Fibroblast of skin of right quadriceps (primary cell): ENCODE measurements at places on chromosomes 1 and 21.

DNA sequence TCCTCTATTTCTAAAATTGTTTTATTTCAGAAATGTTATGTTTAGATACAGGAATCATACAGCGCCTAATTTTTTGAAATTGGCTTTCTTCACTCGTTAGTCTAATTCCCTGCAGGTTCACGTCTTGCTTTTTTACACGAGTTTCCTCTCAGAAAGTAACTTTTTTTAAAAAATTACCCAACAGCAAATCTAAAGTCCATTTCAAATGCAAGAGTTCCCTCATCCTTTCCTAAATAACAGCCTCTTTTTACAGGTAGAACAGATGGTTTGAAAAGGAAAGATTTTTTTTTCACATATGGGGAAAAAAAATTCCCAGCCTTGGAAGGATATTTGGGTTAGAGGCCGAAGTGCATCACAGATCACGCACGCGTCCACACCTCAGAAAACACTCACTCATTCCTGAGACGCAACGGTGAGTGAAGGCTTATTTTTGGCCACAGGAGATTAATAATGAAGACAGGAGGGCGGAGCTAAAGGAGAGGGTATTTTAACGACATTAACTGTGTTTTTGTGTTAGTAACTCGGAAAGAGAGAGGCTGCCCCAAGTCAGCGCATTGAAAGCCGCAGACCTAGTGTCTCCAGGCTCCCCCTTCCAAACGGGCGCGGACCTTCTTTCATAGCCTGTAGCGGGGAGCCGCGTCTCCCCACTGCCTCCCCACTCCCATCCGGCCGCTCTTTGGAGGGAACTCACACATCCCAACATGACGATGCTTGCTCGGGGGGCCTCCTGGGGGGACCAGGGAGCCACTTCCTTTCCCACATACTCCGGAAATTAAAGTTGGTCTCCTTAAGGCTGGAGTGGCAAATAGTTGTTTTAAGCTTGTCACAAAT is 969 bp upstream of the RIPK4 start:
- DNase-seq = peak; percentile 46

DNA sequence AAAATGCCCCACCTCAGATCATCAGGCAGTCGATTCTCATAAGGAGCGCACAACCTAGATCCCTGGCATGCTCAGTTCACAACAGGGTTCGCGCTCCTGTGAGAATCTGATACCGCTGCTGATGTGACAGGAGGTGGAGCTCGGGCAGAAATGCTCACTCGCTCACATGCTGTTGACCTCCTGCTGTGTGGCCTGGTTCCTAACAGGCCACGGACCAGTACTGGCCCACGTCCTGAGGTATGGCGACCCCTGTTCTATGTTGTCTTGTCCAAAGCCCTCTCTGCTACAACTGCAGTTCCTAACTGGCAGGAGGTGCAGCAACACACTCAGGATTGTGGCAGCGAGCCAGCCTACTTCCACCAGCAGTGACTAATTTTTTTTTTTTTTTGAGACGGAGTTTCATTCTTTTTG is 70.6 kb downstream of the CLSTN1 start:
- peak; percentile 79 for DNase-seq

- DNase-seq = peak; percentile 65
Observed at GRCh38 chr1:44294588-44295007, 60.5 kb downstream of the ERI3 start.

DNA sequence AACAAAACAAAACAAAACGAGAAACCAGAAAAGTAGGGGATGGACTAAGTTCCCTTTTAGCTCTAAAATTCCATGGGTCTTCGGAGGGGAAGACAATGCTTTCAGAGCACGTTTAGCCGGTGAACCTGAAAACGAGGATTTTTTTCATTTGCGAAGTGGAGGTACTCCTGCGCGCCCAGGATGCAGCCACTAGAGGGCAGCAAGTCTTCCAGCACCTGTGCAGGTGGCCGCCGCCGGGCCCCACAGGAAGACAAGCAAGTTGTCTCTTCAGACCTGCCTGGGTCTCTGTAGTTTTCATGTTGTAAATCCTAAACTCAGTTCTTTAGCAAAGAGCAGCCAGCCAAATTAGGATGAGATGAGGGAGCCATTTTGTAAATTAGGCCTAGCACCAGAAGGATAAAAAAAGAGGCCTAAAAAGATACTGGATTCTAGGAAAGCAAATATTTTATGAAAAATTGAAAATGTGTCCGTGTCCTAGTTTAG is 17.7 kb upstream of the SNX27 start:
- DNase-seq = peak; percentile 22

- no peak for DNase-seq
Observed at GRCh38 chr1:183223467-183223866, 37.4 kb downstream of the LAMC2 start.

DNA sequence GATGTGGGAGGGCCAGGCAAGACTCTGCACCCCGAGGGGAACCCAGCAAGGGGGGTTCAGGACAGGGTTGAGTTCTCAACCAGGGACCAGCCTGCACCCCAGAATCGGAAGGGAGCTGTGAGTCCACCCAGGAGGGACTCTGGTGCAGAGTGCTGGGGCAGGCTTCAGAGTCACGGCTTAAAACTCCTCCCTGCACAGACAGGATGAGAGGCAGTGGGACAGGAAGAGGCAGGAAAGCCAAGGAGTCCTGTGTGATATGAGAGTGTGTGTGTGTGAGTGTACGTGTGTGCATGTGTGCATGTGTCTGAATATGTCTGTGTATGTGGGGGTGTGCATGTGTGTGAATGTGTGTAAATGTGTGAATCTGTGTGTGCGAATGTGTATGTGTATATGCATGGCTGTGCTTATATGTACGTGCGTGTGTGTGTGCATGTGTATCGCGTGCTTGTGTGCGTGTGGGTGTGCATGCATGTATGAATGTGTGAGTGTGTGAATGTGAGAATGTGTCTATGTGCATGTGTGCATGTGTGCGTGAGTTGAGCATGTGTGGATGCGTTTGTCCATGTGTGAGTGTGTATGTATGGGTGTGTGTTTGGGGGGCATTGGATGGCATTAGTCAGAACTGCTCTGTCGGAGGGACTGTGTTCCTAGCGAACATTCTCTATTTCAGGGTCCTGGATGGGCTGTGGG is 52.2 kb downstream of the UMODL1 start:
- DNase-seq = no peak

GRCh38 chr1:182069028-182069466 is 7.5 kb upstream of the ZNF648 start:
- peak; percentile 13 for DNase-seq

GRCh38 chr1:98660940-98661543 is 479 bp upstream of the SNX7 start:
- no peak for DNase-seq

DNA sequence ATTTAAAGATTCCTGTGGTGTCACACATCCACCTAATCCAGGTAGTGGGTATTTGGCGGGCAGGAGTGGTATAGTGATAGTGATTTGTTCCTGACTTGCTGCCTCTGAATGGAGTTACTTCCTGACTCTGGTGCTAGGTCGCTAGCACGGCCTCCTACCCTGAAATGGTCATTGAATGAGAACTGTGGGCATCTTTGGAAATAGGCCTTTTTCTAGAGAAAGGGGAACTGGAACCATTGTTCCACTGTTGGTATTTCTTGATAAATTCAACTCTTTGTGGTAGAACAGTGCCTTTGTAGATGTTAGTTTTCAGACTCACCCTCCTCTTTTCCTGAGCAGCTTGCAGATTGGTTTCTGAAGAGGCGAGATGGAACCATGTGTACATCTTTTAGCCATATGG is 1.5 kb downstream of the QSOX1 start:
- DNase-seq = no peak

- DNase-seq = no peak
Observed at GRCh38 chr21:45330851-45331261, 43.2 kb upstream of the POFUT2 start.

- no peak for DNase-seq
Observed at GRCh38 chr1:34128186-34128889, 36.7 kb downstream of the CSMD2 start.

DNA sequence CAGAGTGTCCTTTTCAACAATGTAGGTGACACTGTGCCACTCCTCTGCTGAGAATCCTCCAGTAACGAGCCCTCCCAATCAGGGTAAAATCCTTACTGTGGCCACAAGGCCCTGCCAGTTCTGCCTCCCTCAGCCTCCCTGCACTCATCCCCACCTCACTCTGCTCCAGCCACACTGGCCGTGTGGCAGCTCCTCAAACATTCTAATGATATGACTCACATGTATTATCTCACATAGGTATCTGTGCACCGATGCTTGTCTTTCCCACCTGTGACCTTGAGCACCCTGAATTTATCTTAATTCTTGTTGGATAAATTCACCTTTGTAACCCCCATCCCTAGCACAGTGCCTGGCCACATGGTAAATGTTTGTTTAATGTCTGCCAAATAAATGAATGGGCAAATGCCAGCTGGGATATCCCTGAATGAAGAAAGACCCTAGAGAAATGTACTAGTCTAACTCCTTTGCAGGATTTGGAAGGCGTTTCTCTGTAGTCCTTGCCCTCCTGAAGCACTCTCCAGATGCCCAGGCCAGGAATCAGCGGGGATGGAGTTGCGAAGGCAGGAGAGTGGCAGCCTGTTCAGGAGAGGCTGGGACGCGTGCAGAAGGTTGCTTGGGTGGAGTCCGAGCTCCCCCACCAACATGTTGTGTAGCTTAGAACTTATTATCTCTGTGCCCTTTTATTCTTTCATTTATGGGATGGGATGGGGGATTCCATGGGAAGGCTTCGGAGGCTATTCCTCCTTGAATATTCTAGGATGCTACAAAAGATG is 106.0 kb downstream of the TMEM53 start:
- no peak for DNase-seq

DNA sequence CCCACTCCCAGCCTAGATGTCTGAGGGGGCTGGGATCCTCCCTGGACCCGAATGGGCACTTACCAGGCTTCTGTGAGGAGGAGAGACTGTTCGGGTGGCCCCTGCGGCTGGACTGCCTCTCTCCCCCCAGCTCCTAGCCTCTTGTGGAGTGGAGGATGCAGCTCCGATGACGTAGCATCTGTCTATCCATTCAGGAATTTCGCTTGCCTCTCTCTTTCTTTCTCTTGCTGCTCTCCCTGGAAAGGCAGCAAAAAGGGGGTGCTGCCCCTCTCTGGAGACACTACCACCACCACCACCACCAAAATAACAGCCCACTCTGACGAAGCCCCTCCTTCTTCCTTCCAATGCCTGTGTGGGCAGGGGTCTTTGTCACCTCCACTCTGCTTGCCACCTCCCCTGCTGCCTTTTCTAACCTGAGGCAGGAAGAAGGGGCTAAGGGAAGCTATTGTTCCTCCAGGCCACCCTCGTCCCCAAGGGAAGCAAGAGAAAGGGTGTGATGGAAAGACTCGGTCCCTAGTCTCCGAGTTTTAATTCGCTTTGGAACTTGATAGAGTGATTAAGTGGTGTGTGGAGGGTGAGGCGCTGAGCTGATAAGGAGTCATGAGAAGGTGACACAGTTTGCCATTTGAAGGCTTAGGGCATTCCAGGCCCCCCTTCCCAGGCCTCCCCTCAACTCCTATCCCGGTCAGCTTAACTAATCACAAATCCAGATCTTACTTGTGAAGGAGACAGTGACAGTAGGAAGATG is 60.5 kb downstream of the RHBG start:
- no peak for DNase-seq

- no peak for DNase-seq
Observed at GRCh38 chr1:155968051-155968400, 10.3 kb downstream of the ARHGEF2 start.

- no peak for DNase-seq
Observed at GRCh38 chr1:80075351-80075750, 1068.8 kb upstream of the ADGRL4 start.

DNA sequence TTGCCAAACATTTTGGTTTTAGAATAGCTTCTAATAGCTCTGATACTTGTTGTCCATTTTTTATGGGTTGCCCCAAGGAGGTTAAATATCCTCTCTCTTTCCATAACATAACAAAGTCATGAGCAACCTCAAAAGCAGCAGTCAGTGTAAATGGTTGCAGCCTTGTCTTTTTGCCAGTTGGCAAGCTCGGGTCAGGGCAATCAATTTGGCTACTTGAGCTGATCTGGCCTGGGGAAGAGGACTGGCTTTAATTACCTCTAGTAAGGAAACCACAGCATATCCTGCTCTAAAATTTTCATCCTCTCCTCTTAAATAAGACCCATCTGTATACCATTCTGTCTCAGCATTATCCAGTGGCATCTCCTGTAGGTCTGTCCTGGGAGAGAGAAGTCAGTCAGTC is 21.2 kb upstream of the FMO4 start:
- DNase-seq = peak; percentile 82

GRCh38 chr1:53145942-53146708 is 3.7 kb upstream of the SLC1A7 start:
- DNase-seq = peak; percentile 100

DNA sequence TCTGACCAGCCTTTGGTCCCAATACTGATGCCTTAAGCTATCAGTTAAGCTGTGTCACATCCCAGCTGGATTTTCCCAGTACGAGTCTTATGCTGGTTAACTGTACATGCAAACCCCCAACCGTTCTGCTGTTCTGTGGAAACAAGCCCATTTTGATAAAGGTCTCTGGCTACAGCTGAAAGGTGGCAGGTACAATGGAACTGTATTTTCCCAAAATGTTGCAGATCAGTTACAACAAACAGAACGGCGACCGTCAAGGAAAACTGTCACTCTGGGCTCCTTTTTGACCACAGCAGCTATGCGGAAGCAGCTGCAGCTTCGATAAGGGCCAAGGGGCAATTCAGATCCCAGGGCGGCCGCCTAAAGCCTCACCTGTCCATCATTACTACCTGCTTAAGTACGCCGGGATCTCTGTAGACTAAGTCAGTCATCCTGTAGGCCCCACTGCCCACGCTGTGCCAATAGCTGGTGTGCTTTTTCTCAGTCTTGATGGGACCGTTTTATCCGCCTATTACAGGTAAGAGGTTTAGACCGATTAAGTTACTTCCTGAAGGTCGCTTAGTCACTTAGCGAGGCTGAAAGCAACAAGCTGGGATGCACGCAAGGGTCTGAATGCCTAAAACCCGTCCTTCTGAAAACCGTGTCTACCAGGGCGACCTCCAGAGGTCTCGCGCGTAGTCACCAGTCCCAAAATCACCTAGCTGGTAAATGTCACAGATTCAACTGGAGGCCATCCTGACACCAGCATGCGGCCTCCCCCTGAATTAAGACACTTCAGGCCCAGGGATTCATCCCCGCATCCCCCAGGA is 11.1 kb upstream of the RAB42 start:
- DNase-seq = peak; percentile 37

DNA sequence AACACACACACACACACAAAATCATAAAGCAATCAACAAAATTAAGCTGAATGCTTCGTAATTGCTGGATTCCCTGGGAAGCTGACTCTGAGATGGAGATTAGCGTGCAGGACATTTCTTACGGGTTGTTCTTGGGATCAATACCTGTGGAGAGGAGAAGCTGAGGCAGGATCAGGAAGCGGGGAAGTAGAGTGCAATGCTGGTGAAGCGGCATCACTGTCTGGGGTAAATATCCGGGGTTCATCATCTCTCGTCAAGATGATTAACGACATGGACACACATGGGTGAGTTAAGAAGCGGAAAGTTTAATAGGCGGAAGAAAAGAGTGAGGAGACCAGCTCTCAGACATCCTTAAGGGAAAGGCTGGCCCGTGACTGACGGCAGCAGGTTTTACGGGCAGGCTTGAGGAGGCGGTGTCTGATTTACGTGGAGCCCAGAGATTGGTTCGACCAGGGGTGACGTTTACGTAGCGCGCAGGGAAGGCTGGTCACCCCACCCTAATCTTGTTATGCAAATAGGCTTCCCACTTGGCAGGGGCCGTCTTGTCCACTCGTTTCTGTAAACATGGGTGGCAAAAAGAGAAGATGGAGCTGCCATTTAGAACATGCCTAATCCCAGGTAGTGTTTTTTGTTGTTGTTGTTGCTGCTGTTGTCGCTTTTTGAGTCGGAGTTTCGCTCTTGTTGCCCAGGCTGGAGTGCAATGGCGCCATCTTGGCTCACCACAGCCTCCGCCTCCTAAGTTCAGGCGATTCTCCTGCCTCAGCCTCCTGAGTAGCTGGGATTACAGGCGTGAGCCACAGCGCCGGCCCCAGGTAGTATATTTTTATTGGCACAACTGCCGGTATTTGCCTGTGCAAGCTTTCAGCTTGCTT is 135.6 kb upstream of the KCNJ15 start:
- DNase-seq = no peak
